ENCODE measurements at places on chromosomes 11 and 22. TPM values are rescaled to one million over a fixed set of nuclear protein-coding genes. Genes with fewer than 3 reads are reported as not detected.

GRCh38 chr11:44575962-44576361, 10.5 kb downstream of the CD82 start:
- DNase-seq = no peak

GRCh38 chr11:2934611-2935239, 5.5 kb upstream of the PHLDA2 start:
- DNase-seq = no peak

- no peak for DNase-seq
Observed at GRCh38 chr11:45527898-45528297, 137.5 kb downstream of the CHST1 start.

GRCh38 chr11:85310479-85310878, 316.7 kb downstream of the DLG2 start:
- no peak for DNase-seq

DNA sequence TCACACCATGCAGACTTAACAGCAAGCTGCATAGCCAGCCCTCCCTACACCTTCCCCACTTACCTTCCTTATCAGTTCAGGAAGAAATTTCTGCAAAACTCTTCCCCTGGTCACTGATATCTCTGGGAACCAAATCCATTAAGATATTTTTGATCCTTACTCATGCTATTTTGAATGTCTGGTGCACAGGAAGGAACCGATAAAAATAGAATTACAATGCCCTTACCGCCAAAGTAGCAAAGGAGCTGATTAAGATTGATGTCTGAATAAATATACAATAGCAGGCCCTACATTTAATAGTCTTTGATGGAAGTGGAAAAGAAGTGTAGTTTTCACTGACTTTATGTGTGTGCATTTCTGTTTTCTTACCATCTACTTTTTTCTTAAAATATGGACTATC, 117.3 kb downstream of the MPPED2 start:
- DNase-seq = no peak

DNA sequence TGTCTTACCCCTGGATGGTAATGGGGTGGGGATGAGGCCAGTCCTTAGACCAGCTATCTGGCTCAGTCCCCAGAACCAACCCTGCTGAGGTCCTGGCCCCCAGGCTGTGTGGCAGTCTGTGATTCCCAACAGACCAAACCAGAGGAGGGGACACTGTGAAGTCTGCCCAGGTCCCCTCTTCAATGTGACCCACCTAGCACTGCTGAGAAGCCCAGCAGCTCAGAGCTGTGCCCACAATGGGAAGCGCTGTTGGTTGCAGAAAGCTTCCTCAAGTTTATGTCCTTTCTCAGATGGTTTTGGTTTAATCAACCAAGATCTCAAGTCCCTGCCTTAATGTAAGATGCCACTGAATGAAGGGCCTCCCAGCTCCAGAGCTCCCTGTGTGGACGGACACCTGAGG, 114.7 kb upstream of the IGLL5 start:
- no peak for DNase-seq

- DNase-seq = no peak
Observed at GRCh38 chr22:22431271-22432220, 77.0 kb downstream of the ZNF280B start.

GRCh38 chr11:69947059-69947792, 128.0 kb upstream of the FGF3 start:
- no peak for DNase-seq

GRCh38 chr22:43239193-43239780, 52.4 kb upstream of the TTLL12 start:
- DNase-seq = no peak

- no peak for DNase-seq
Observed at GRCh38 chr11:5363679-5364078, 12.4 kb downstream of the OR51B6 start.

GRCh38 chr11:33320016-33320813, 63.0 kb downstream of the HIPK3 start:
- DNase-seq = no peak

DNA sequence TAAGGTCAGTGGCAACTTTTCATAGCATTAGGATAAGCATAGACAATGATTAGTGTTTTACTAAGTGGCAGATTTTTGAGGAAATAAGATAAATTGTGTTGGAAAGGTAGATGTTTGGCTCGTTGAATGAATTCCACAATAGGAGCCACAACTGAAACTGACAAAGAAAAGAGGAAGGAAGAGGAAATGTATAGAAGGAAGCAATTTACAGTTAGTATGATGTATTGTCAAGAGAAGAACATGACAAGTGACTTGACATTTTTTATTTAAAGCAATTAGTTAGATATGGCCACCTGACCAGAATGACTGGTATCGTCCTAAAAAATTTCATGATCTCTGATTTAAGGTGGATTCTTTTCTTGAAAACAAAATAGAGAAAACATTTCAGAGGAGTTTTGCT, 3.1 kb upstream of the RAG2 start:
- DNase-seq = no peak

The MGAT3 gene
- 7.6 TPM for total RNA-seq

The CABP7 gene
- not detected for total RNA-seq

The NAV2 gene
- total RNA-seq = 41.6 TPM

The CBLIF gene
- total RNA-seq = not detected

The VPS37C gene
- total RNA-seq = 17.5 TPM

The UBQLNL gene
- total RNA-seq = 1.0 TPM

The ISX gene
- total RNA-seq = not detected
